Activated CD4-positive, alpha-beta T cell treated with anti-CD3 and anti-CD28 coated beads for 24 hours (primary cell): ENCODE measurements at places on chromosomes 3 and 15.
A peak's percentile ranks its signal among the peaks of the same experiment; 100 is the strongest.

DNA sequence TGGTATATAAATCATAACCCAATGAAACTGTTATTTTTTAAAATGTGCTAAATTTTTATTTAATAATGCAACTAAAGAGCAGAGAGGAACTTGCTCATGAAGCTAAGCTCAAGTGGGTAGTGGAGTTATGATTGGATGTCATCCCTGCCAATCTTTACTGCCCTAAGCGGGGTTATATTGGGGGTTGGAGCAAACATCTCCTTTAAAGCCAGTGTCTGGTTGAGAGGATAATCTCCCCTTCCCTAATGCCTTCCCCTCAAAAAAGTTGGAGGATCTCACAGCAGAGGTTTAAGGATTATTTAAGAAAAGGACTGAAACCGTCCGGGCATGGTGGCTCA is 32.1 kb upstream of the CLASP2 start:
- DNase-seq: no peak

DNA sequence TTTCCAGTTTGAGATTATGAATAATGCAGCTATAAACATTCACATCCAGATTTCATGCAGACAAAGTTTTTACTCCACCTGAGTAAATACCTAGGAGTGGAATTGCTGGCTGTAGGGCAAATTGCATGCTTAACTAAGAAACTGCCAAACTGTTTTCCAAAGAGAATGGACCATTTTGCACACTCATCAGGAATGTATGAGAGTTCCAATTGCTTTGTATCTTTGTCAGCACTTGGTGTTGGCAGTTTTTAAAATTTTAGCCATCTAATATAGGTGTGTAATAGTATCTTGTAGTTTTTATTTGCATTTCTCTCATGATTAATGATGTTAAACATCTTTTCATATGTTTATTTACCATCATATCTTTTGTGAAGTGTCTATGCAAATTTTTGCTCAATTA is 40.6 kb upstream of the TRIM59 start:
- DNase-seq: no peak

DNA sequence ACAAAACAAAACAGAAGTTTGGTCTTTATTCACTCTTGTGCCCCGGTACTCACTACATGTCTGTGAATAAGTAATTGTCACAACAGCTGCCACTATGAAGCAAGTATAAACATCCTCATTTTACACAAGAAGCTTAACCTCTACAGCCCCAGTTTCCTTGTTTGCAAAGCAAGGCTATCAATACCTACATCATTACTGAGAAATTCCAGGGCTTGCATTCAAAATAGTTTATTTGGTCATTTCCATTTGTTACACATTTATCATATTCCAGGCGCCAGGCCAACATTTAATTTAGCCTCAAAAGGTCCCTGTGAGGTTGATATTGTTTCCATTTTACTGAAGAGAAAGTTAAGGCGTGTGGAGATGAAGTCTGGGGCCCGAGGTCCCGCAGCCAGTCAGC is 161.4 kb upstream of the LRTM1 start:
- no peak for DNase-seq

DNA sequence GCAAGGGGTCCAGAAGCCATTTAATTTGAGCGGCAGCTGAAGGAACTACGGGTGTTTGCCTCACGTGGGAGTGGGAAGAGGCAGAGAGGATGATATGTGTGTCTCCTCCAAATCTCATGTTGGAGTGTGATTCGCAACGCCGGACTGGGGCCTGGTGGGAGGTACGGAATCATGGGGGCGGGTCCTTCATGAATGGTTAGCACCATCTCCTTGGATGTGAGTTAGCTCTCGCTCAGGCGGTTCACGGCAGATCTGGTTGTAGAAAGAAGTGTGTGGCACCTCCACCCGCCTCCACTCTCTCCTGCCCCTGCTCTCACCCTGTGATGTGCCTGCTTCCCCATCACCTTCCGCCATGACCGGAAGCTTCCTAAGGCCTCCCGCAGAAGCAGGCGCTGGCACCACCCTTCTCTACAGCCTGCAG is 25.4 kb downstream of the XXYLT1 start:
- no peak for DNase-seq

- DNase-seq: no peak
Observed at GRCh38 chr3:51943451-51944391, 1.6 kb downstream of the PARP3 start.

GRCh38 chr3:52431459-52432223 is 13.3 kb downstream of the SEMA3G start:
- DNase-seq: no peak

DNA sequence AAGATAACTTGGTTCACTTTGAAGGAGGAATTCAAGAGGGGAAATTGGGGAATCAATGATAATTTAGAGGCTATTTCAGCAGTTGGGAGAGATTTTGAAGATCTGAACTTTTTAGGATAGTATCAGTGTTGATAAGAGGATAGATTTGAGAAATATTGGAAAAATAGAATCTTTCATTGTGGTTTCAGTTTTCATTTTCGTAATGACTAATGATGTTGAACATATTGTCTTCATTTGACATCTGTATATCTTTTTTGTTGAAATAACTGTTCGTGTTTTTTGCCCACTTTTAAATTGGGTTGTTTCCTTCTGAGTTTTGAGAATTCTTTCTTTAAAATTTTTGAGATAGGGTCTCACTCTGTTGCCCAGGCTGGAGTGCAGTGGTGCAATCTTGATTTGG is 21.1 kb downstream of the ECT2 start:
- no peak for DNase-seq

DNA sequence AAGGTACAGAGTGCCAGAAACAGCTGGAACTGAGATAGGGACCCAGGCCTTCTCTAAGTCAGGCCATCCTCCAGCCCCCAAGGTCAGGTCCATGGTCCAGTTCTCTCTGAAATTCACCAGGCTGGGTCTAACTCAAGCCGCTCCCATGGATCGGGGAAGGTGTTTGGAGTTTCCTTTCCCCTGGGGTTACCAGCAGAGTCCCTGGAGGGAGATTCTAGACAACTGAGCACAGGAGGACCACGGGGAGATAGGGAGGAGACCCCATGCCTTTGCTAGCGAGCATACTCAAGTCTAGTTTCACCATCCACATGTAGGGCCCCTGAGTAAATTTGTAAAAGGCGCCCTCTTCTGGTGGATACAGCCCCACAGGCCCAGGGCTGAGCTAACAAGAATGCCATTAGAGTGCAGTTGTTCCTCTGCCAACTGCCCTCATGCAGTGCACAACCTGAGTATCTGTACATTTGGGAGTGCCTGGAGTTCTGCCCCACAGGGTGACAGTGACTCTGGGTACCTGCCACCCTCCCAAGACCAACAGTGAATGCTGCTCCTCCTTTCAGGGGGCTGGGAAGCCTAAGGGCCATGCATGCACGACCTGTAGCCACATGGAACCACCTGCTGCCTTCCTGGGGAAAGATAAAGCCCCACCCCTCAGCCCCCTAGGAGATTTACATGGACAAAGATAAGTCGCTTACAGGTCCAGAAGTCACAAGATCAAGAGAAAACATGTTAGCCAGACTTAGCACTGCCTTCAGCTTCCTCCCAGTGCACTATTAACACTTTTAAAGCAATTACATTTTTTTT is 89.0 kb downstream of the IQSEC1 start:
- peak; percentile 62 for DNase-seq

DNA sequence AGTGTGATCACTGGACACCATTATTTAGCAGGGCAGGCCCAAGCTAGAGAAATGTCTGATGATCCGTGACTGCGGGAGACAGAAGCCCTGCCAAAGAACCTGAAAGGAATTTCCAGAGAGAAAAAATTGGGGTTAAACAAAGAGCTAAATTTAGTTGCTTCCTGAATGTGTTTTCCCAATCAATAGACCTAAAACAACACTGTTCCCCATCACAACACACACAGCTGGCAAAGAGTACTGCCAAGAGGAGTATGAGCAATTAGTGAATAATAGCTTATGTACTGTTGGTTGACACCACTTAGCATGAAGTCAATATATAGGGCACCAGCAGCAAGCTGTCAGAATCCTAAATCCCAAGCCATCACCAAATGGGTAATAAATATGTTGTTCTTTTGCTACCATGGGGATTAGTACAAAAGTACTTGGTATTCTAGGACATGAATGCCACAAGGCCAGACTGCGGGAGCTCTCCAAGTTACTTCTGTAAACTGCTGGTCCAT is 35.7 kb downstream of the CLK3 start:
- DNase-seq: no peak

DNA sequence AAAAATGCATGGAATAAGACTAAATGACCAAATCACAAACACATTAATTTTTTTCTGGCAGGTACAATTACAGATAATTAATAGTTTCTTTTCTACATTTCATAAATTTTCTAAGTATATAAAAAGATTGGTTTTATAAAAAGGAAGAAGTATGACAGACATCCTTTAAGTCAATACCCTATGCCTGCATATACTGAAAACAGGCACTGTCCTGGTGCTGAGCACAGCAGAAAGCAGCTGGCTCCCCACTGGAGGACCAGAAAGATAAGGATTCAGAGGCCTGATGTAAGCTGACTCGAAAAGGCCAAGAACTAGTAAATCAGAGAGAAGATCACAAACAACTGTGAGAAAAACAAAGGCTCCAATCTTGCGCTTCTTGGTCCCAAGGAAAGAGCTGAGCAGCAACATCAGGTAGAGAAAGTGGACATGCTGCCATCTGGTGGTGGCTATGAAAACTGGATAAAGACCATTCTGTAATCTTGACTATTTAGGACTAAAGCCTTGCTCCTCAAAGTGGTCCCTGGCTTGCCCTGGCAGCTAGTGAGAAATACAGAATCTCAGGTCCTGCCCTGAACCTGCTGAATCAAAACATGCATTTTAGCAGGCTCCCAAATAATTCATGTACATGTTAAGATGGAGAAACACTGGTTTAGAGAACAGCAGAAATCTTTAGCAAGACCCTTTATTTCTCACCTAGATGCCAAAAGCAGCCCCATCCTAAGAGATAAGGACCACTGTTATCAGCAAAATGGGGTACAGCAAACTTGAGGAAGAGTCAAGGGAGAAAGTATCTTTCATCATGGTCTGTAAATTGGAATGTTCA is 76.0 kb downstream of the TRANK1 start:
- peak; percentile 38 for DNase-seq

- no peak for DNase-seq
Observed at GRCh38 chr15:60423537-60423936, 25.8 kb upstream of the ANXA2 start.

GRCh38 chr15:87944050-87944449 is 312.5 kb downstream of the NTRK3 start:
- no peak for DNase-seq

- DNase-seq: no peak
Observed at GRCh38 chr15:71891026-71891425, 80.7 kb downstream of the NR2E3 start.

GRCh38 chr15:92365906-92366305 is 27.8 kb upstream of the ST8SIA2 start:
- no peak for DNase-seq

GRCh38 chr15:82832601-82833361 is 23.4 kb downstream of the WHAMM start:
- DNase-seq: no peak

DNA sequence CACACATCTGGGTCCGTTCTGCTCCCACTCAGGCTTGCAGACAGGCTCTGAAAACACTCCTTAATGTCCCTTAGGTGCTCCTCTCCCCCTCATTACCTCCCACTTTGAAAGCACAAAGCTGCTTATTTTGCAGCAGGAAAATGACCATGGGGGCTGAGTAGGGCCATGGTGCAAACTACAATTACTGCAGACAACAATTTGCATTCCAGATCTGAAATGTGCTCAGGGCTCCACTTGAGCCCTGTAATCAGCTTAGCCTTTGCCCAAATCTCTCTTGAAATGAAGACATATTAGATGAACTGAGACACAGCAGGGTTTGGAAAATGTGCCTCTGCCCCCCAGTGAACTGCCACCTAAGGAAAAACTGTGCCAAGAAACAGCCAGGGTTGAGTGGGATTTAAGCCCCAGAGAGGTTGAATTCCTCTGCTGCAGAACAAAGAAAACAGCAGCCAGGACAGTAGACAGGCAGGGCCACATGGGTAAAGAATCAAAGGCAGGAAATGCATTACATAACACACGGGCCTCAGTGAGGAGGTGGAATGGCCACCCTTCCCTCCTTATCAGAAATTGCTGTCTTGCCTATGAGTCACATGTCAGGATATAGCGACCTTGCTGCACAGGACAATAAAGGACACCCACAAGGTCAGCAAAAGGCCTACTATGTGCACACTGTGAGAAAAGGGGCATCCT is 126.8 kb upstream of the ARHGEF3 start:
- no peak for DNase-seq

DNA sequence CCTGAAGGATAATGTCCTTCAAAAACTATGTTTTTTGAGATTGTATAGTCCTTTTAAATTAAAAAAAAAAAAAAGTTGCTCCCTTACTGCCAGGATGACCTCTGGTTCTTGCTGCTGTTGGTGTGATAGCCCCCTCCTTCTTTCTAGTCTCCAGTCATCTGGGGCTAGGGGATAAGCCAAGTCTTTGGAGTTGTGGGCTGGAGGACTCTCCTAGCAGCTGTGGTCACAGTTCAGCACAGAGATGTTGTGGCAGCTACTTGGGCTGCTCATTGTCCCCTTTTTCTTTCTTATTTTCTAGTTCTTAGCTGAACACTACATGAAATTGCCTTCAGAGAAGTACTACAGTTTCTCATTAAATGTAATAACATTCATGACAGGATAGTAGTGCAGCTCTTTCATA is 39.2 kb upstream of the APH1B start:
- DNase-seq: no peak

DNA sequence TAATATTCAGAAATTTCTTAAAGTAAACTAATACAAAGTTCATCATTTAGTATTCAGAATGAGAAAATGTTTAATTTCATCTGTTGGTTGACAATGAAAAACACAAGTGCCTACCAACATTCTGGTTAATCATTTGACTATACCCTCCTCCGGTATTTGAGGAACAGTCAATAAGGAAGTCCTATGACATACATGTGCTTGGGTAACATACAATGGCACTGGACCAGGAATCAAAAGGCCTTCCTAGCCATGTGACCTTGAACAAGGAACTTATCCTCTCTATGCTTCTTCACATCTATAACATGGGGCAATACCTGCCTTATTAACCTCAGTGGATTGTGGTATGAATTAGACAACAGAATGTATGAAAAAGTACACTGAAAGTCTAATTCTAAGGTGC is 65.8 kb downstream of the ZNF280D start:
- no peak for DNase-seq

GRCh38 chr15:61367953-61368352 is 138.9 kb upstream of the RORA start:
- no peak for DNase-seq

- no peak for DNase-seq
Observed at GRCh38 chr3:25273582-25274171, 154.4 kb upstream of the RARB start.

- DNase-seq: no peak
Observed at GRCh38 chr15:83012636-83013035, 1.2 kb upstream of the C15orf40 start.

GRCh38 chr3:64203969-64204908 is 21.0 kb downstream of the PRICKLE2 start:
- DNase-seq: no peak

DNA sequence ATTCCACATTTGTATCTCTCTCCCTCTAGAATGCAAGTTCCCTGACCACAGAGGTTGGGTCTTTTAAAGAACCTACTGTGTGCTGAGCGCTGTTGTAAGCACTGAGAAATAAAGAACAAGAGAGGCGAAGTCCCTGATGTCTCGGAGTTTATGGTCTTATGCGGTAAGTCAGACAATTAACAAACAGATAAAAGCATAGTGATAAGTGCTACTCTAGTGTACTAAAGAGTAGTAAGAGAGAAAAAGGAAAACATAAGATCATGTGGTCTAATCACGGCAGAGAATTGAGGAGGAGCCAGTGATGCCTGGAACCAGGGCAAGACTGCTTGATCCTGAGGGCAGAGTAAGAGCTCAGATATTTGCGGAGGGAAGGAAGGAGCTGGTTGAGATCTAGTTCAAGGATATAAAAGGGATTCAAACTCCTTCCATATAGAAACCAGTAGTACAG is 29.8 kb upstream of the TSC22D2 start:
- DNase-seq: no peak

GRCh38 chr15:70632079-70632478 is 131.3 kb downstream of the UACA start:
- DNase-seq: no peak
